NCI-H1092 treated with DMSO at 0.1 percent for 48 hours (cell line): ENCODE measurements at places on chromosomes 1 and 21.
A peak's percentile ranks its signal among the peaks of the same experiment; 100 is the strongest.

- DNase-seq: no peak
Measured at GRCh38 chr1:156772222-156772621, 4.9 kb downstream of the PRCC start.

DNA sequence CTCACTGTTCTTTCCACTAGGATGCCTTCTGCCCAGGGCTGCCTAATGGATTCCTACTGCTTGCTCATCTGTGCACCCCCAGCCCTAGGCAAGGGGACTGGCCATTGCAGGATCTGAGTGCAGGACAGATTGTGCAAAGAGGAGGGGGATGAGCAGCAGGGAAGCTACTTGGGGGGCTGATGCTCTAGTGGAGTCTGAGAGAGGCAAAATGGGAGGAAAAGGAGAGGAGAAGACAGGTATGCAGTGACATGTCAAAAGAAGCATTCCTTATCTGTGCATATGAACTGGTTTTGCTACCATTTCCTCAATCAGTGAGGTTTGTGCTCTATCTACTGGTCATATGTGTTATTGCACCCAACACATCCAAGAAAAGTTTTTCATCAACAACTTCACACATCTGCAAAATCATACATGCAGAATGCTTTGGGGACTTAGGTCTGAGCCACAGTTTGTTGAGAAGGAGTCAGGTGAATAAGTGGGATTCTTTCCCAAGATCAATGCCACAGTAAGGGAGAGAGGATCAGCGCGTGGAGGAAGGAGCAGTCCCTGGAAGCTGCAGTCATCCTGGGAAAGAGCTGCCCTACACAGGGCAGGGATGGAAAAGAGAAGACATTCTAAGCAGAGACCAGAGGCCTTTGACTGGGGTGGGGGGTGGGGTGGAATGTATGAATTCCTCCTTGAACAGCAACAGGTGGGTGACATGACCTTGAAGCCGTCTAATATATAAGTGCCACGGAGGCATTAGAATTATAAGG, 14.4 kb downstream of the SLC5A9 start:
- DNase-seq: peak; percentile 4

- no peak for DNase-seq
Measured at GRCh38 chr1:218677026-218677425, 331.9 kb downstream of the TGFB2 start.

DNA sequence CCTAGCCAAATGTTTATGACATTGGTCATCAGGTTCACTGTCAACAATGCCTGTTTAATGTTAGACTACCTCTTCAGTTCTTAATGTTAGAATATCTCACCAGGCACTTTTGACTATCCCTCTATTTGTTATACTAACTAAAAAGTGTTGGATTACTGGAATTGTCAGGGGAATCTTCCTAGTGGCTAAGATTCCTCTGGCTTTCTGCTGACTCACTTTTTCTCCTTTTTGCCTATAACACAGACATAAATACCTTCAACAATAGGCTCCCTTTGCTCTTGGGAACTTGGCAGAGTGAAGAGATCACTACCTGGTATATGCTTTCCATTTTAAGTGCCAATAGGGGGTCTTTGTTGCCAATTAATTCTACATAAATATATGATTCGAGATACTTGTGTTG, 68.5 kb downstream of the TMEM200B start:
- DNase-seq: no peak

GRCh38 chr21:41823166-41823565, 56.0 kb downstream of the PRDM15 start:
- DNase-seq: no peak

- DNase-seq: no peak
Measured at GRCh38 chr1:100683448-100684349, 35.8 kb upstream of the VCAM1 start.

DNA sequence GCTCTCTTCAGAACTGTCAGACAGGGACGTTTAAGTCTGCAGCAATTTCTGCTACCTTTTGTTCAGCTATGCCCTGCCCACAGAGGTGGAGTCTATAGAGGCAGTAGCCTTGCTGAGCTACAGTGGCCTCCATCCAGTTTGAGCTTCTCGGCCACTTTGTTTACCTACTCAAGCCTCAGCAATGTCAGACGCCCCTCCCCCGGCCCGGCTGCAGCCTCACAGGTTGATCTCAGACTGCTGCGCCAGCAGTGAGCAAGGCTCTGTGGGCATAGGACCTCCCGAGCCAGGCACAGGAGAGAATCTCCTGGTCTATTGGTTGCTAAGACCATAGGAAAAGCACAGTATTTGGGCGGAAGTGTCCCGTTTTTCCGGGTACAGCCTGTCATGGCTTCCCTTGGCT, 89.9 kb upstream of the PDC start:
- no peak for DNase-seq

DNA sequence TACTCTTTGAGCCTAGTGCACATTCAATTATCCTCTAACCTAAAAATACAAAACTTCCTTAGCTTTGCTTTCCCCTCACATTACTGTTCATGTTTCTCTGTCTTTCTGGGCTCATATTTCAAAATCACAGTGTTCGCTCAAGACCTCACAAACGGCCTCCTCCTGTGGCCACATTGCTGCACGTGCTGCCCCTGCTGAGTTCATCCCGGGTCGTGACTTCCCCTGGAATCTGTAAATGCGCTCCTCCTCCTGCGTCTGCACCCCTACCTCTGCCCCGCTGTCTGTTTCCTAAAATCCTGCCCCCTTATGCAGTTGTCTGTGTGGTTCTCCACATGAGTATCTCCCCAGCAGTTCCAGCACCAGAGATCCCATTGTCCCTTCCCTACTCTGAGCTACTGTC, 45.5 kb upstream of the RAVER2 start:
- no peak for DNase-seq

- DNase-seq: no peak
Measured at GRCh38 chr1:39637361-39637760, 2.1 kb downstream of the HEYL start.

DNA sequence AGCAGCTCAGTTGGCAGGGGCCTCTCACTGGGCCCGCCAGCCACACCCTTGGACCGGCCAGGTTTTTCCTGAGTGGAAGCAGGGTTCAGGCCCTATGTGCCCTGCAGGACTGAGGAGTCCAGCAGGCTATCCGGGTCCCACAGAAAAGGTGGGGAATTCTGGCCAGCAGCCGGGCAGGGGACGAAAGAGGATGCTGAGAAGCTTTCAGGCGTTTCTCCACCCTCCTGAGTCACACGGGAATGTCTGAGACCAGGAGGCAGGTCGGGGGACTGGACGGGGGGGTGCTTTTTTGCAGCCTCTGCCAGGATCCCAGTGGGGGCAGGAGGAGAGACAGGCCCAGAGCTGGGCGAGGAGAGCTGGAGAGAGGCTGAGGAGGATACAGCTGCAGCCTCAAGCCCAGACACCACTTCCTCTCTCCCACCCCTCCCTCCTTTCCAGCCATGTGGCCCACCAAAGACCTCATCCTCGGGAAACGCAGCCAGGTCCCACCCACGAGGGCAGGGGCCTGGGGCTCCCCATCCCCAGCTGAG, 105.4 kb downstream of the SPSB1 start:
- DNase-seq: no peak

DNA sequence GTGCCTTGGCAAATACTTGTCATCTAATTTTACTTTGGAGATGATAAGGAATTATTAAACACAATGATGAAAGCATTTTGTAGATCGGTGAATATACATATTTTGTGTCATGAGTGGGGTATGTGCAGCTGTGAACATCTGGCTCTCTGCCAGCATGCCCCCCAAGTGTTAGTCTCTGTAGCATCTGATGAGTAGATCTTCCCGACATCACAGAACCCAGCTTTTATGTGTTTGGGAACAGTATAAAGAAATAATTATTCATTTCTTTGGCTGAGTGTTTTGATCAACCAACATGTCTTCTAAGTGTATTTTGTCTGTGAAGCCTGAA, 4.5 kb upstream of the CTNNBIP1 start:
- no peak for DNase-seq

DNA sequence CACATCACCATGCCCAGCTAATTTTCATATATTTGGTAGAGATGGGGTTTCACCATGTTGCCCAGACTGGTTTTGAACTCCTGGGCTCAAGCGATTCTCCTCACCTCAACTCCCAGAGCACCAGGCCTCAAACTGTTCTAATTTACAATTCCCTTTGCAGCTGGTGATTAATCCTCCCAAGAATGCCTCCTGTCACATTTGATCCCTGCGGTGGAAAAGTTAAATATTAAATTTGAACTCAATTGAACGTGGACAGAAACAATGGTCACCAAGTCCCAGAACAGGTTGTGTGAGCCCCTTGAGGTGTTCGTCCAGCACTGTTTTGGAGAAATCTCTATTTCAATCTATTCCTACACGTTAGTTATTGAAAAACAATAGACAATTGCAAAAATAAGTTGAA, 2.0 kb upstream of the ANKRD35 start:
- DNase-seq: no peak

DNA sequence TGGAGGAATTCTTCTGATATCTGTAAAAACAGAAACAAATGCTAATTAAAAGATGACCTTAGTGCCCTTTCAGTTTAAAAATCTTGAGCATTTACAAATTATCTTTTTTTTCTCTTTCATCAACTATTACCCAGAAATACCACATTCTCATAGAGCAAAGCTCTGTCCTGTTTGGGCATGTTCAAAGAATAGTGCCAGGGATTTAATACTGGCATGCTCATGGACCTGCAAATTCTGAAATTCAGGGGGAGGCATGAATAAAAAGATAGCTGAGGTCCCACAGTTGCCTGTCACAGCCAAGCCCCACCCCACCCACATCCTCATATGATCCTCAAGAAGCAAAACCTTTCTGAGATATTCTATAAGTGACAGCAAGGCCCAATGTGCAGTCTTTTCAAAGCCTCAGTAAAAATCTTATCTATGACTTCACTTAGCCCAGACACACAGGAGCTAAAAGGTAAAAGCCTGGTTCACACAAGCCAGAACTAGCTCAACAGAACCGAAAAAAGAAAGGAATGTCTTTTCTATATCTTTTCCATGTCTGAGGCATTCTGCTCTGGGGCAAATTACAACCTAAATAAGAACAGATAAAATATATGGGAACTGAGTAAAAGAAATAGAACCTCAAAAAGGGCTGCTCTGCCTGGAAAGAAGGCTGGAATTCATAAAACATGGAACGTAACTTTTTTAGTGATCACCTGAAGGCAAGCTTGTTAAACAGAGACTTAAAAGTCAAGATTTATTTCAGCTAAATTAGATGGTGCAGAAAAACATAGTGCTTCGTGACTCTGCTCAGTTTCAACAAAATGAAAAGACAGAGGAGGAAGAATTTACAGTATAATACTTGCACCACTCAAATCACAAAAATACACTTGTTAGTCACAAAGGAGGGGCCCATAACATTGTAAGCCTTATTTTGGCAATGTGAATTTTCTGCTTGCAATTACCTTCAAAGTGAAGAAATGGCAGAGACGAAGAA, 11.0 kb downstream of the WLS start:
- no peak for DNase-seq

GRCh38 chr1:155973723-155974122, 4.6 kb downstream of the ARHGEF2 start:
- no peak for DNase-seq

GRCh38 chr1:96955307-96956012, 233.9 kb downstream of the PTBP2 start:
- DNase-seq: no peak

DNA sequence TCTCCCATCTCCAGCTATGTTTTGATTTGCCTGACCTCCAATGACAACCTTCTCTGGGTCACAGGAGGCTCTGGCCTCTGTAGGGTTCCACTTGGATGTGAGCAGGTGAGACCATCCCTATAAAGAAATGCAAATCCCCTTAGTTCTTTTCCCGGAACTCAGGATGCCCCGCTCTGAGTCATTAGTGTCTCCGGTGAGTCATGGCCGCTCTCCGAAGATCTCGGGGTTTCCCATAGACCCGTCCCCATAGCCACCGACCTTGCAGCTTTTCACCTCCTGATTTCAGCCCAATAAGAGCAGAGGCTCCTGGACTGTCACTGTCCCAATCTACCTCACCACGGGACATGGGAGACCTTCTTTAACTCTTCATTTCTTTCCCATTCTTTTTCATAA, 98.2 kb downstream of the PGBD5 start:
- DNase-seq: no peak

- no peak for DNase-seq
Measured at GRCh38 chr1:239056940-239057339, 329.4 kb upstream of the CHRM3 start.

GRCh38 chr1:231763456-231763855, 136.9 kb downstream of the DISC1 start:
- no peak for DNase-seq

GRCh38 chr1:3657096-3657475, 4.8 kb downstream of the TP73 start:
- no peak for DNase-seq

DNA sequence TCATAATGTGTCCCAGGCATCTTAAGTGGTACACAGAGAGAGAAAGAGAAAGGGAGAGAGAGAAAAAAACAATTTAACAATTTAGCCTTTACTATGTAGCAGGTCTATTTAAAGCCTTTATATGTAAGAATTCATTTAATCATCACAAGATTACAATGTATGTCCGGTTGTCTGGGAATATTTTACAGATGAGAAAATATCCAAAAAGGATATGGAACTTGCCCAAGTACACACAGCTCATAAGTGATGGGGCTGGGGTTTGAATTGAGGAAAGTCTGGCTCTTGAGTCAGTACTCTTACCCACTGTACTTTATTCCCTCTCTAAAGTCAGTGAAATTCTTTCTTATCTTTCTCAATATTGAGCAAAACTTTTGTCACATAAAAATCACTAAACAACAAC, 104.6 kb downstream of the LYPLAL1 start:
- DNase-seq: no peak

DNA sequence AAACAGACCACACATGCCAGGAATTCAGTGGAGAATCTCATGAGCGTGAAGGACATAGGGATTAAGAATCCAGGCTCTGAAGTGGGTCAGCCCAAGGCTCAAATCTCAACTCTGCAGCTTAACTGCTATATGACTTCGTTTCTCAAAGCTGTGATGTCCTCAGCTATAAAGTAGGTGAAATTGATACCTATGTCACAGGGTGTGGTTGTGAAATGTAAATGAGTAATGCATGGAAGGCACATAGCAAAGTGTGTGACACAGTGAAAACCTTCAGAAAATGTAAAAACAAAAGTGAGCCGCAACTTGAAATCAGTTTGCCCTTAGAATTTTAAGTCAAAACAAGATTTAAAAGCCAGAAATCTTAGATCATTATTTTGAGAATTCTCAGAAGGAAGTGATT, 145.7 kb upstream of the PRMT6 start:
- DNase-seq: no peak

DNA sequence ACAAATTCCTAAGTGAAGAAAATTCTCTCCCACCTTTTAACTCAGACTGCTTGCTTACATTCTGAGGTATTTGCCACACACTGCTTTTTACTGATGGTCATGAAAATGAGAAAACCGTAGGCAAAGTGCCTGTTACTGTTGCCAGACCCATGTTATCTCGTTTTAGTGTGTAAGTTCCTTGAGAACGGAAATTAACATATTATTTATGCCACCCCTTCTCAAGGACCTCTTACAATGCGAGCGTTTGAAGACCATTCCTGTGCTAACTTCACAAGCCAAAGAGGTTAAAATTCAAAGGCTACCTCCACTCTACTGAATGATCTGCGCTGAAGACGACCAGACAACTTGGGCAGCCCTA, 509 bp downstream of the NVL start:
- DNase-seq: no peak

- DNase-seq: no peak
Measured at GRCh38 chr1:213997038-213997771, 9.4 kb downstream of the PROX1 start.

- no peak for DNase-seq
Measured at GRCh38 chr1:164720440-164721227, 161.7 kb downstream of the PBX1 start.

- DNase-seq: no peak
Measured at GRCh38 chr1:119651641-119652040, 3.6 kb upstream of the ZNF697 start.

- DNase-seq: no peak
Measured at GRCh38 chr1:30469426-30469825, 254.0 kb downstream of the MATN1 start.
